Hindlimb muscle (tissue), 1 donor: ENCODE measurements at places on chromosomes 13 and 19.
A peak's percentile ranks its signal among the peaks of the same experiment; 100 is the strongest.

DNA sequence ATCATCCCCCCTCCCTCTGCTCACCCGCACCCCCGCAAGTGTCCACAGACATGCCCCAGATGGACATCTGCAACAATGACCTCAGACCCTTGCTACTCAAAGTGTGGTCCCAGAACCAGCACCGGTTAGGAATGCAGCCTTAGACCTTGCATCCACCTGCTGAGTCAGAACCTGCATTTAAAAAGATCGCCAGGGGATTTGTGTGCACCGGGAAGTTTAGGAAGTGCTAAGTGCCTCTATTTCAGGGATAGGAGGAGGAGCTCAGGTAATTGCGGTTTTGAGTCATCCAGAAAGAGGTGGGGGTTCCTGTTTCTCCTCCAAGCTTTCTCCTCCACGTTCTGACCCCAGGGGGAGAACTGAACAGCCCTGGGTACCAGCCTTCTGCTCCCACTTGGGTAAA lies 46.2 kb downstream of the CACNA1A start:
- DNase-seq, result no peak

- DNase-seq, result peak; percentile 93
Measured at GRCh38 chr13:48303359-48304142, at the start of gene RB1. Gene RB1 (plus strand): TSS chr13:48303751. CDS start chr13:48303913, 162 bp downstream.

DNA sequence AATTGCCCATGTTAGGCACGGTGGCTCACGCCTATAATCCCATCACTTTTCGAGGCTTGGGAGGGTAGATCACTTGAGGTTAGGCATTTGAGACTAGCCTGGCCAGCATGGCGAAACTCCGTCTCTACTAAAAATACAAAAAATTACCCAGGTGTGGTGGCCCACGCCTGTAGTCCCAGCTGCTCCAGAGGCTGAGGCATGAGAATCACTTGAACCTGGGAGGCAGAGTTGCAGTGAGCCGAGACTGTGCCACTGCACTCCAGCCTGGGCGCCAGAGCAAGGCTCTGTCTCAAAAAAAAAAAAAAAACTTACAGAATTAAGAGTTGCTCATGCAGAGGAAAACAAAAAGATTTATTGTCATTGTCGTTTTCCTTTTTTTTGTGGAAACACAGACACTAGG lies 3.4 kb upstream of the PSMC4 start:
- DNase-seq, result no peak

DNA sequence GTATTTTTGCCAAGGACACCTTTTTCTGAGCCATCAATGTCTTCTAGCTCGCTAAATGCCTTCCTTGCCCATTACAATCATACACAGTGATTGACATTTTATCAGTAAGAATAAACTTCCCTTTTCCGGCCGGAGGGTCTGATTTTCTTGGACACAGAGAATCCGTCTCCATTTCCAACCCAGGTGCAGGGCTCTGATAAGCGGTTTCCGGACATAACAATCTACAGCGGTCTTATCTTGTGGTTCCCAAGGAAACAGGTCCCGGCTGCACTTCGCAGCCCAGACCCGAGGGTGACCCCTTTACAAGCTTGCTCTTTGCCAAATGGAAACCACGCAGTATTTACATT lies 5.1 kb upstream of the ZNF77 start:
- no peak for DNase-seq

- DNase-seq, result no peak
Measured at GRCh38 chr19:19537075-19538048, 703 bp upstream of the CILP2 start.

GRCh38 chr13:38784036-38784880 lies 97.4 kb downstream of the FREM2 start:
- peak; percentile 9 for DNase-seq

GRCh38 chr13:85638265-85638664 lies 161.0 kb downstream of the SLITRK6 start:
- DNase-seq, result no peak

DNA sequence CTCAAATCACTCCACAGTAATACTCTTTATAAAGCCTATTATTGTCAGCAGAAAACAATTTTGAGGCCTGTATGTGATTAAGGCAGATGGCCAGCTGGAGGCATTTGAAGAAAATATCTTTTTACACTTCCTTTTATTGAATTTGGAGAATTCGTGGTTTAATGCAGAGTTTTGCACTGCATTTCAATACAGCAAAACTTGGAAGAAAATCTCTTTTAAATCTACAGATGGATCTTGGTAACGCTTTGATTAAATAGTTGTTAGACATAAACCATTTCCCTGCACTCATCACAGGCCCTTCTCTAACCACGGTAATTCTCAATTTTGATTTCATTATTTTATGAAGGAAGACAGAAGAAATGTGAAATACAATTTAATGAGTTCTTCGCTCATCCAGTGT lies 185.7 kb downstream of the RFC3 start:
- DNase-seq, result no peak

DNA sequence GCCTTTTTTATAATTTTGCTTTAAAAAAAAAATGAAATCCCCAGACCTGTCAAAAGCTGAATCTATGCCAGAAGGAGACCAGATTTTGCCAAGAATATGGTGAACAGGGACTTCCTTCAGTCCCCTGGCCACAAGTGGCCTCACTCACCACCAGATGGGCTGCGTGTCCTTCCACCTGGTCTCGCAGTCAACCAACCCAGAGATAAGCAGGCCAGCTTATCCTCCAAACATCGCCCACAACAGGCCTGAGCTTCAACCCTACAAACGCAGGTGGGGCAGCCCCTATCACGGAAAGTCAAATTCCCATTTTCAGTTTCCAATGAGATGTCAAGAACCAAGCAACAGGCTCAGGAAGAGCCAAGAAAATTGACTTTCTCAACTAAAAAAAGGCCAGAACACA lies 30.5 kb downstream of the STK24 start:
- DNase-seq, result no peak

- DNase-seq, result no peak
Measured at GRCh38 chr13:106958621-106959048, 390.7 kb upstream of the ARGLU1 start.

DNA sequence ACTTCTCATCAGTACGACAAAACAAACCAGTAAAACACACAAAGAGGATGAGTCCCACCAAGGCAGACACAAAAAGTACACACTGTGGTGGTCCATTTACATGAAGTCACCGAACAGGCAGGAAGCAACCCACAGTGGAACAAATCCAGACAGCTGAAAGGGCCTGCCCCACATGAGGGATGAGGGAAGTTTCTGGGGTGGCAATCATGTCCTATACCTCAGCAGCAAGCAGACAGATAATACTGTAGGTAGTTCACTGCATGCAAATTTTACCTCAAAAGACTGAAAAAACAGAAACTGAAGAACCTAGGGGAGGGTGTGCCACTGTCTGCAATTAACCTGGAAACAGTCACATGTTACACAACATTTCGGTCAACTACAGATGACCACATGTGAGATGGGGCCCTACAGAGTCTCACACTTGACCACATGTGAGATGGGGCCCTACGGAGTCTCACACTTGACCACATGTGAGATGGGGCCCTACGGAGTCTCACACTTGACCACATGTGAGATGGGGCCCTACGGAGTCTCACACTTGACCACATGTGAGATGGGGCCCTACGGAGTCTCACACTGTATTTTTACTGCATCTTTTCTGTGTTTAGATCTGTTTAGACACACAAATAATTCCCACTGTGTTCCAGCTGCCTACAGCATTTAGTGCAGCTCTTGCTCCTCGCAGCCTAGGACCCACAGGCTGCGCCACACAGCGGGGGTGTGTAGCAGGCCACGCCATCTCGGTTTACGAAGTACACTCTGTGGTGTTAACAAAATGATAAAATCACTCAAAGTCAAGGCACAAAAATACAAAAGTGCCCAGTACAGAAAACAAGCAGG lies 22.2 kb downstream of the PCID2 start:
- no peak for DNase-seq

DNA sequence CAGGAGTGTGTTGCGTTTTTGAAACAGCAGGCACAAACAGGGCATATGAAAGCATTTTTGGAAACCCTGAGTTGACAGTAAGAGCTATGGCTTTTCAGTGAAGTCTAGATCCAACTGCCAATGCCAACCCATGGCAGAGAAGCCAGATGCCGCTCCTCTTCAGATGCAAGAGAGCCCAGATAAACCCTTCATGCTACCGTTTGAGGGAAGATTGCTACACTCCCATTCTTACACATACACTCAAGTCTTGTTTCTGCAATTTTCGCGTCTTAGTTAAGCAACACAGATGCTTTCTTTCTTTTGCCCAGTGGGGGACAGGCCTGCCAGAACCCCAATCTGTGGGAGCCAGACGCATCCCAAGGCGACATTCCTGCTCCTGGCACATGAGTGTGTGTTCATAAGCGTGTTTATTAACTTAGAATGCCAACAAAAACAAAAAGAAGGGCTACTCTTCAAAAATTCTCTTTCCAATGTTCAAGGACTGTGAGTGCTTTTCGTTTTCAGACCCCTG lies 10.4 kb downstream of the BORCS8 start:
- no peak for DNase-seq

DNA sequence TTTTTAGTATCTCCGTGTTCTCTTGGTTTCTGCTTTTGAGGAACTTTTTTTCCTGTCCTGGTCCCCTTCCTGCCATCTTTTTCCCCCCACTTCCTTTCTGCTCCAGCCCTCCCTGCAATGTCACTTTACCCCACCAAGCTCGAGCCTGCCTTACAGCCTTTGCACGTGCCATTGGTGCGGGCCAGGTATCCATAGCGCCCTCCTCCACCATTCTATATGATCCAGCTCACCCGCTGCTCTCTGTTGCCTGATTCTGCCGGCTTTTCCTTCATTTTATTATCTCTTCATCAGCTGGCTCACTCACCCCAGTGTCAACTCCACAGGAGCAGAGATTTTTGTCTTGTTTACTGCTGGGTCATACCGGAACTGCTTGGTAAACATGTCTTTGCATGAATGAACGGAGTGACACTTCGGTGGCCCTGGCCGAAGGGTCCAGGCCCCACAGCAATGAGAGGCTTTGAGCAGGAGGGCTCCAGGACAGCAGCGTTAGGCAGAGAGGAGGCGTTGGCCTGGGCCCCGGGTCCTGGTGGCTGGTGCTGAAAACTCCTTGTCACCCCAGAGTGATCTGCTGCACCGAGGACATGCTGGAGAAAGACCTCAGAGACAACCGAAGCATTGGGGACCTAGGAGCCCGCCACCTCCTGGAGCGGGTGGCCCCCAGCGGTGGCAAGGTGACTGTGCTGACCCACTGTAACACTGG lies 1.2 kb downstream of the MRI1 start:
- DNase-seq, result no peak

GRCh38 chr13:21006141-21007005 lies 55.0 kb downstream of the LATS2 start:
- no peak for DNase-seq

- DNase-seq, result no peak
Measured at GRCh38 chr13:51035978-51036377, 75.1 kb downstream of the C13orf42 start.

DNA sequence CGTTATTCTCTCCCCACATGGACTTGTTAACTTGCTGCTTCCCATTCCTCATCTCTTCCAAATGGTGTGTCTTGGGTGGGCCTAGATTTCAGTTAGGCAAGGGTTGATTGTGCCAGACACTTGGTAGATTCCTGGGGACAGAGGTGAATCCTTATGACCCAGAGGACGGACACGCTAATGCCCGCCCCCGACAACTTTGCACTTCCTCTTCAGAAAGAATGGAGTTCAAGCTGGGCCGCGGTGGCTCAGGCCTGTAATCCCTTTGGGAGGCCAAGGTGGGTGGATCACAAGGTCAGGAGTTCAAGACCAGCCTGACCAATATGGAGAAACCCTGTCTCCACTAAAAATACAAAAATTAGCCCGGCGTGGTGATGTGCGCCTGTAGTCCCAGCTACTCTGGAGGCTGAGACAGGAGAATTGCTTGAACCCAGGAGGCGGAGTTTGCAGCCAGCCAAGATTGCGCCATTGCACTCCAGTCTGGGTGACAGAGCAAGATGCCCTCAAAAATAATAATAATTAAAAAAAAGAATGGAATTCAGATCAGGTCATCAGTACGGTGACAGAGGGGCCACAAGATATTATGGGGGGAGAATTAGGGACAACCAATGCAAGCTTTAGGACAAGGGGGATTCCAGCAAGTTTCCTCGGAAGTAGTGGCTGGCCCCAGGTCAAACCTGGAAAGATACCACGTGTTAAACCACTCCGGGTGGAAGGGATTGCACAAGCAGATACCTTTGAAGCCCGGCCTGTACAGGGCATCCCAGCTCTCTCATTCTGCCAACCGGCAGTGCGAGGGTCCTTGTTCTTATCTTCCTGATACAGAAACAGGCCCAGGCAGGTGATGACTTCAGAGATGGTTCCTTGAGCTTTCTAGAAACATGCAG lies 2.7 kb downstream of the MYO9B start:
- DNase-seq, result no peak

- no peak for DNase-seq
Measured at GRCh38 chr13:46206143-46206542, 5.6 kb upstream of the LRRC63 start.

- DNase-seq, result no peak
Measured at GRCh38 chr13:98428256-98428966, 148.5 kb downstream of the STK24 start.

DNA sequence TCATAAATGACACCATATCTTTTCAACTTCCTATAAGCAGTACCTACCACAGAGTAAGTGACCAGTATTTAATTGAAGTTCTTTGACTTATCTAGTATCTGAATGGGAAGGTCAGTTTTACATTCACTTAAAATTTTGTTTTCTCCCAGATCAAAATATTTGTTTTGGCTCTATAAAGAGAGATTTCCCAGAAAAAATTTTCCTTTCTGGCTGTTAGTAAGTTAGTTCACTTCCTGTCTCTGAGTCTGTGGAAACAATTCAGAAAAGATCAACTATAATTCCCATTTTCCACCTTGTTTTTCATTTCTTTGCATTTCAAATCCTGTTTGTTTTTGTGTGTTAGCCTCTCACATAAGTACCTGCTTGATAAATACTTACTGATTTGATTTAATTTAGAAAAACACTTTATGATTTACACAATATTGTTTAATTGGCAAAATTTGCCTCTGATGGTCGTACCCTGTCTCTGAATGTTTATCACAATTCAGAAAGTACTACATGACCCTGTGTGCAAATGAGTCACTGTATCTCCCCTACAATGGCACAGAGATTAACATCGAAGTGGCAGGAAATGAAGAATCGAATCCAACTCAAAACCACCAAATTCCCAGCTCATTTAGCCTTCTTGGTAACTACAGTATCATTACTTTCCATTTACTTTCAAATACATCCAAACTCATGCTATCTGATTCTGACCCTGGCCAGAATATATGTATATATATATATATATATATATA lies 15.4 kb upstream of the MED4 start:
- no peak for DNase-seq

GRCh38 chr19:4692251-4693077 lies 22.3 kb upstream of the MYDGF start:
- no peak for DNase-seq

GRCh38 chr13:40464337-40465014 lies 202.0 kb downstream of the FOXO1 start:
- DNase-seq, result no peak
